ENCODE measurements at places on chromosomes 1 and 21. TPM values are rescaled to one million over a fixed set of nuclear protein-coding genes. Genes with fewer than 3 reads are reported as not detected.
A peak's percentile ranks its signal among the peaks of the same experiment; 100 is the strongest.

DNA sequence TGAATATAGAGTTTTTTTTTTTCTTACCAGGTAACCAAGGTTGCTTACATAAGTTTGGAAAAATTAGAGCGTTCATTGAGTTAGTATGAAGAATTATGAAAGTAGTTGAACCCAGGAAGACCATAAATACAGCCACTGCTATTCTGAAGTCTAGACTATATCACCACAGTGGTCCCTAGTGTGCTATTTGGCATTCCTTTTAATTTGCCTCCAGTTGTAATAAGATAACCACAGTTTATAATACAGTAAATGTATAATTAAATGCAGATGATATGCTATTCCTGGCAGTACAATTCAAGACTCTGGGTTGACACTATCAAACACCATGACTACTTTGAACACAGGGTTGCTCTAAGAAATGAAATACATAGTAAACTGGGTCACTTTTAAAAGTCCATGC is 270.5 kb downstream of the BRINP2 start:
- no peak for DNase-seq

DNA sequence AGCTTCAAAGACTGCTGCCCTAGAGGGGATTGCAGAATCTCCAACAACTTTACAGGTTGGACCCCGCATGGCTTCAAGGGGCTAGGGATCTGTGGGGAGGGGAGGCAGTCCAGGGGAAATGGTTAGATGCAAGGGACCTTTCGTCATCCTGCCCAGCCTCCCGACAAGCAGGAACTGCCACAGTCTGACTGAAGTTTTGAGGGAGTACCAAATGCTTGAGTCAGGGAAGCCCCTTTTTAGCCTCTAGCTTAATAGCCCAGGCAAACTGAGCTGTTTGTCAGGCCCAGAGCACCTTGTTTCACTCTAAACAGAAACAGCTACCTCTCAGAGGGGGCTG is 1.1 kb downstream of the TOR3A start:
- peak; percentile 63 for DNase-seq

DNA sequence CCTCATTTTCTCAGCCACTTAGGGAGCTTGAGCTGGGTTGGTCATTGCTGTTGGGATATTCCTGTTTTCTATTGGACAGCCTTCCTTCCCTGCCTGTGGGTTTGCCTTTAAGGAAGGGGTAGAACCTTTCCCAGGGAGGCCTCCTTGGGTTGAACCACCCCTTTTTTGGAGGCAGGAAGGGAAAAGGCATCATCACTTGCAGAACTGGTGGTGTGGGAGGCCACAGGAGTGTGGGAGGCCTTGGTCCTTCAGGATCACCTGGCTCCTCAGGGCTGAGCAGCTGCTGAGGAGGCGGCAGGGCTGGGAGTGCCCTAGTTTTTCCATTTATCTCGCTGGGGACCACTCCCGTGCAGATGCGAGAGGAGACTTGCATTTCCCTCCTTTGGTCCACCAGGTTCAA is 667 bp upstream of the CYB561D1 start:
- peak; percentile 28 for DNase-seq

GRCh38 chr21:41970751-41971653 is 17.2 kb upstream of the C2CD2 start:
- DNase-seq, result no peak

Gene KLF17
- 0.08 TPM for polyA plus RNA-seq

Gene LYPD8
- polyA plus RNA-seq, result not detected
